ENCODE measurements at places on chromosomes 16 and 17.

- H3K36me3 ChIP-seq, result no peaks in the 10 kb centered on the region
- H3K4me3 ChIP-seq, result no peak overlapping the region
- no peak overlapping the region for H3K27ac ChIP-seq
- H3K4me1 ChIP-seq, result no peaks in the 10 kb centered on the region
- DNase-seq, result no peak
These were observed 401.0 kb downstream of the HS3ST3B1 start for GRCh38 chr17:14701886-14702285.

- peaks cover 21% of the 10 kb centered on the region for H3K27me3 ChIP-seq
- no peak for DNase-seq
- H3K36me3 ChIP-seq, result no peaks in the 10 kb centered on the region
- H3K4me1 ChIP-seq, result no peaks in the 10 kb centered on the region
- no peak overlapping the region for H3K27ac ChIP-seq
These were observed 122.5 kb downstream of the DNAH9 start for GRCh38 chr17:11720816-11721215.

DNA sequence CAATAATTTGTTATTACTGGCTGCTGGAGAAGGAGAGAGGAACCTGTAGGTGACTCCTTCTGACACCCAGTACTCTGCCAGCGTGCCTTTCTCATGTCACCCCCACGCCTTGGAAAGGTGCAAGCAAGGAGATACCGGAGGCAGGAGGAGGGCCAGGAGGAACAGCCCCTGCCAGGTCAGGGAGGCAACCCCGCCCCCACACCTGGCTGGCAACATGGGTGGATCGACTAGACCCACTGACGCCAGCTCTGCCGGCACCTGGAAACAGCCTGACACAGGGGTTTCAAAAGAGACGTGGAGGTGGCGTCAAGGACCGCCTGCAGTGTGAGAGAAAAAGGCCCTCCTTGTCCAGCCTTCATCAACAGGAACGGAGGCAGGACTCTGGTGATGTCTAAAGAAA lies 62.3 kb downstream of the CYB5B start:
- no peak overlapping the region for H3K27ac ChIP-seq
- H3K27me3 ChIP-seq, result peaks cover 8% of the 10 kb centered on the region
- no peaks in the 10 kb centered on the region for H3K36me3 ChIP-seq

DNA sequence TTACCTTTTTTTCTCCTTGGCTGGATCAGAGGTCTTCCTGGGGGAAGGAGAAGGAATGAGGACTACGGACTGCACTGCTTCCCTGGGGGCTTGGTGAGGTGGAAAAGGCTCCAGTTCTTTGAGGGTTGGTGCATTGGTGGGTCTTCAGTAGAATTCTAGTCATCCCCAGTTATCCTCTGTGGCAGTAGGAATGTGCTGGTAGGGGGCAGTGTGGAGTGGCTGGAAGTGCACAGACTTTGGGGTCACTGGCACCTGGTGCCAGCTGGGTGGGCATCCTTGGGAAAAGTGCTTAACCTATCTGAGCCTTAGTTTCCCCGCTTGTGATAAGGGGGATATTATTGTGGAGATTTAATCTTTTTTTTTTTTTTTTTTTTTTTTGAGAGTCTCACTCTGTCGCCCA lies 6.3 kb downstream of the TAC4 start:
- no peaks in the 10 kb centered on the region for H3K27me3 ChIP-seq
- no peak overlapping the region for H3K4me3 ChIP-seq
- H3K27ac ChIP-seq, result no peak overlapping the region
- no peaks in the 10 kb centered on the region for H3K36me3 ChIP-seq
- H3K4me1 ChIP-seq, result peaks cover 22% of the 10 kb centered on the region

DNA sequence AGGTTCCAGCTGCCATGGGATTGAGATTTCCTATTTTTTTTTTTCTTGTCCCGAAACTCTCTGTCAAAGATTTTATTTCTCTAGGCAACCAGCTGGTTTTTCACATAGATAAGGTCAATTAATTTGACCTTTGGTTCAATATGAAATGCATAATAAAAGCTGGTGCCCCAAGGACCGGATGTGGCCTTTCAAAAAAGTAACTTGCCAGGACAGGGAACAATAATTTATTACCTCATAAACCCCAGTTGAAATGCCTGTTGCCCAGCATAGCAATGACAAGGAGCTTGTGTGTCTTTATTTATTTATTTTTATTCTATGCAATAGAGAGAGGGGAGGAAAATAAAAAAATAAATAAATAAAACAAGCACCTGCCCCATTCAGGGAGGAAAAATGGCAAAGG lies 472.7 kb downstream of the KCNJ2 start:
- DNase-seq, result no peak
- H3K4me1 ChIP-seq, result no peaks in the 10 kb centered on the region
- no peaks in the 10 kb centered on the region for H3K27me3 ChIP-seq
- H3K4me3 ChIP-seq, result no peak overlapping the region
- no peaks in the 10 kb centered on the region for H3K36me3 ChIP-seq

- H3K4me1 ChIP-seq, result peaks cover 19% of the 10 kb centered on the region
- DNase-seq, result no peak
- peak overlapping the region; percentile 92 for H3K4me3 ChIP-seq
- peak overlapping the region; percentile 89 for H3K27ac ChIP-seq
These were observed 2.5 kb downstream of the TRIM47 start for GRCh38 chr17:75875940-75876189.

DNA sequence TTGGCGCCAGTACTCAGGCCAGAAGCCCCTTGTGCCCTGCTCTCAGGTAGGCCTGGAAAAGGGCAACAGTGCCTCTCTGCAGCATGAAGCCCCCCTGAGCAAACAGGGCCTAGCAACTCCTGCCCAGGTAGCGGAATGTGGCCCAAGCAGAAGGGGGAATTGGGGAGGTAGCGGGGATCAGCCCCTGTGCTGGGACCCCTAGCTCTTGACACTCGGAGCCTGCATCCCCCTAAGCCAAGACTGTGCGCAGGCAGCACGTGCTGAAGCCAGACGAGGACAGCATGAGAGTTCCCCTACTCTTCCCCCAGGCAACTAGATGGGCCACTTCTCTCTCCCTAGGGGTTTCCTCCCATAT lies 823 bp upstream of the CD2BP2 start:
- peaks cover 24% of the 10 kb centered on the region for H3K4me1 ChIP-seq
- DNase-seq, result no peak
- peak overlapping the region; percentile 98 for H3K4me3 ChIP-seq
- H3K27ac ChIP-seq, result peak overlapping the region; percentile 95
- H3K27me3 ChIP-seq, result no peaks in the 10 kb centered on the region
- peaks cover 1% of the 10 kb centered on the region for H3K36me3 ChIP-seq

Data from naive thymus-derived CD8-positive, alpha-beta T cell (primary cell).